ENCODE measurements at places on chromosomes 7 and 10. TPM values are rescaled to one million over a fixed set of nuclear protein-coding genes. Genes with fewer than 3 reads are reported as not detected.

Gene GALNT17
- total RNA-seq, result not detected

Gene PIK3AP1
- total RNA-seq, result not detected

Gene SDK1
- total RNA-seq, result not detected

Gene GIMAP8
- total RNA-seq, result 0.09 TPM

Gene FAM237B
- not detected for total RNA-seq

Gene GARS1
- total RNA-seq, result 452 TPM

Gene ATP6V0A4
- total RNA-seq, result not detected

Gene HTR7
- 0.25 TPM for total RNA-seq

Gene OR13A1
- total RNA-seq, result not detected

Gene ACTR1A
- total RNA-seq, result 103 TPM

Gene HOXA2
- total RNA-seq, result 0.16 TPM

Gene C10orf62
- not detected for total RNA-seq

Gene DPP6
- total RNA-seq, result not detected

Gene CNPY1
- not detected for total RNA-seq

Gene ACTL6B
- not detected for total RNA-seq

Gene ENTPD1
- 0.16 TPM for total RNA-seq

Gene MSANTD7
- 7.7 TPM for total RNA-seq

Gene PGAM2
- not detected for total RNA-seq

Gene LRRC18
- total RNA-seq, result not detected

Gene ADD3
- total RNA-seq, result 524 TPM

Gene ABLIM1
- total RNA-seq, result 36.1 TPM

Gene IQCE
- total RNA-seq, result 210 TPM

Gene GATA3
- total RNA-seq, result not detected

Gene MEOX2
- 13.0 TPM for total RNA-seq

Gene FEZF1
- total RNA-seq, result not detected

Gene VPS26A
- 49.2 TPM for total RNA-seq

Gene HMX3
- total RNA-seq, result not detected

Gene DHX32
- 20.2 TPM for total RNA-seq

Gene PTF1A
- total RNA-seq, result not detected

Gene AGR3
- not detected for total RNA-seq

Gene TMEM184A
- not detected for total RNA-seq

Gene SFR1
- 11.0 TPM for total RNA-seq

Gene TFPI2
- 97.3 TPM for total RNA-seq

Gene MOGAT3
- total RNA-seq, result not detected

Gene MLXIPL
- total RNA-seq, result 2.0 TPM

Gene LRIT1
- not detected for total RNA-seq

Gene TNS3
- 28.3 TPM for total RNA-seq

Gene HOXA4
- total RNA-seq, result 0.57 TPM

Gene RBM20
- 0.08 TPM for total RNA-seq

Gene FKBP6
- total RNA-seq, result not detected

Gene INA
- 0.33 TPM for total RNA-seq

Gene BRAF
- 38.7 TPM for total RNA-seq

Gene BZW2
- 35.6 TPM for total RNA-seq

Gene COL17A1
- 2.3 TPM for total RNA-seq

Gene KCP
- total RNA-seq, result 1.6 TPM

Gene LRRC61
- 0.09 TPM for total RNA-seq
